Natural killer cell treated with Interleukin-12 subunit alpha and Interleukin-12 subunit beta and Interleukin-15 and Interleukin-18, amount 100 ng/mL, for 72 hours (primary cell): ENCODE measurements at places on chromosomes 5 and 9. TPM values are rescaled to one million over a fixed set of nuclear protein-coding genes. Genes with fewer than 3 reads are reported as not detected.

DNA sequence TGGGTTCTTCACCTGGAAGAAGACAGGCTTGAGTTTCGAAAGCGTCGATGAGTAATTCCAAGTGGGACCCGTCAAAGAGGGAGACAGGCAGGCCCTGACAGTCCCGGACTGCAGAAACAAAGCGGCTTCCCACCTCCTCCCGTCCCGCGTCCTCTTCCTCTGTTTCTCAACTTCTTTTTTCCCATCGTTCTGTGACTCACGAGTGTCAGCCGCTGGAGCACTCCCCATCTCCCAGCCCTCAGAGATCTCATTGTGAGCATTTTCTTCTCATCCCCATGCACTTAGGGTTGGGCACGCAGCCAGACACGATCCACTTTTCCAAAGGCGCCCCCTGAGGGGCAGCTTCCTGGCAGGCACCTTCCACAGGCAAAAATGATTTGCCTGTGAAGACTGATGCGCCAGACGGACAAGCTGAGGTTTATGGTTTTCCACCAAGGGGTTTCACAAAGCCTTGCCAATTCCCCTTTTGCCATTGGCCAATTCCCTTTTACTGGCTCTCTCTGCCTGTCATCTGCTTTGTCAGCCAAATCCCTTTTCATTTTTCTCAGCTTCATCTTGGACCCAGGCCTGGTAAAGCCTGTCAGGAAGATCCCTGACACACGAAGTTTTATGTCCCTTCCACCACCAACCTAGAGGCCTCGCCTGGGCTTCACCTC lies 86.5 kb upstream of the ANKRD55 start:
- no peak for DNase-seq

DNA sequence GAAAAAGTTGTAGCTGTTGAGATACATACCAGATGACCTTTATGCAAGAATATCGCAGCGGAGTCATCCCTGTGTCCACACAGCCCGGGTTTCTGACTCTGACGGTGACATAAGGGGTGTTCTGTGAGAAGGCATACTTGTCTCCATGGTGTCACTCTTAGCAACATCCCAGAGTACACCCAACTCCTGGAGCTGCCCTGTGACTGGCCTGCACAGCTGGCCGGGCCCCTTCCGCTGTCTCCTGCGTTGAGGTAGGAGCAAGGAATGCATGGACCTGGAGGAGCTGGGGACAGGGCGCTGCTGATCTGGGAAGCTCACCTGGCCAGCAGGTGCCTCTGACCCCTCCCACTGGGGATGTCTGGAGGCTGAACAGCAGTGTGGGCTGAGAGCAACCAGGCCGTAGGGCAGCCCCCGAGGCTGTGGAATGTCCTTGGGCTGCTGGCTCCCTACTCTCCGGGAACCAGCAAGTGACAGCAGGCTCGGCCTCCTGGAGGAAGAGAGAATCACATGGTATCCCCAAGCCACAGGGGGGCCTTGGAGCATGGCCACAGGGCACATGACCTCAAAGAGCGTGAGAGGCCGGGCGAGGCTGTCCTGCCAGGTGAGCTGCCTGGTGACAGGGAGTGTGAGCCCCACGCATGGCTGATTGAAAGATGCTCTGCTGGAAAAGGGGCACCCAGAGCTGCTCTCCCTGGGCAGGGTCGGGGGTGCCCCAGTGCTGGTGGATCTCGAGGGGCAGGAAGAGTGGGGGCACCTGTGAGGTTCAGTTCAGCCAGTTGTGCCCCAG lies 113.4 kb downstream of the MRPL36 start:
- no peak for DNase-seq

DNA sequence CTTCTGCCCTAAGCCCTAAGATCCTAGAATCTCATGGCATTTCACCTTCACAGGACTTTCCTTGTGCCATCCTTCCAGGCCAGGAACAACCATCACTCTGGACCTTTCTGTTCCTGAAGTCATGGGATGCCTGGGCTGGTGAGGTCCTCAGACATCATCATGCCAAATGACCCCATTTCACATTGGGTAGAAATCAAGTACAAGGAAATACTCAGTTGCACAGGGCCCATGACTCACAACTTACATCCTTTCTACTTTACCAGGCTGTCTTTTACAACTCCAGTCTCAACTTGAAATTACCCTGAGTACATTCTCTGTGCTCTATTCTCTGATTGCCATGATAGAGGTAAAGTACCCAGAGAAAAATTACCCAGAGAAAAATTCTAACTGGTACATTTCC lies 167.1 kb downstream of the PIK3R1 start:
- DNase-seq = no peak

DNA sequence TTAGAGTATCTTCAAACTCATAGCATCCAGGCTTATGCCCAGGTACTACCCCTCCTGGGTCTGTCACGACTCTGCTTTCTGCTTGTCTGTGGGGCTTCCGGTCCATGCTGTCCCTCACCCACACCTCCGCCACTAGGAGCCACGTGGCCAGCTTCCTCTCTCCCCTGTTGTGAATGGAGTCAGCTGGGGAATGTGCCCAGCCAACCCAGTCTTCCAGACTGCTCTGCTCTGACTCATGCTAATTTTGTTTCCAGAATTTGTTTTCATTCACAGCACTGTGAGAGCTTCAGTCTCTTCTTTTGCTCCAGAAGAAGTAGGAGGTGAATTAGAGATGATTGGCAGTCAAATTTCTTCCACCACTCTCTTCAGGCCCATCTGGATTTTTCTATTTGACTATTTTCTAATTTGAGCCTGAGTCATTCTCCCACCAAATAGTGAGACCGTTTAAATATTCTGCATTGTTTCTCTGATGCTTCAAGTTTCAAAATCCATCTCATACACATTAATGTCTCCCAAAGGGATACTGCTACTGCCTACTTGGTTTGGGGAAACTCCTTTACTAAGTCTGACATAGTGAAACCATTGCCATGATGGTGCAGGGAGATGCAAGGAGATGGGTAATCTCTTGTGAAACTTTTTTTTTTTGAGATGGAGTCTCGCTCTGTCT lies 424.1 kb upstream of the KIF2A start:
- no peak for DNase-seq

GRCh38 chr9:81559709-81560108 lies 129.6 kb downstream of the TLE1 start:
- DNase-seq = no peak

The MZB1 gene
- 10.3 TPM for total RNA-seq

The KIAA0825 gene
- 5.2 TPM for total RNA-seq

The CCDC192 gene
- not detected for total RNA-seq

The ZDHHC11B gene
- total RNA-seq = 1.2 TPM

The RAB14 gene
- 40.6 TPM for total RNA-seq

The SSBP2 gene
- 11.3 TPM for total RNA-seq
